NCI-H1048 (cell line): ENCODE measurements at places on chromosomes 5 and 9.

- DNase-seq = no peak
Observed at GRCh38 chr9:86794391-86795046, 152.8 kb downstream of the GAS1 start.

GRCh38 chr9:105475302-105475701, 27.5 kb downstream of the FSD1L start:
- DNase-seq = no peak

GRCh38 chr5:133483406-133484090, 128.8 kb downstream of the FSTL4 start:
- DNase-seq = no peak

- no peak for DNase-seq
Observed at GRCh38 chr5:177444106-177445051, 2.2 kb upstream of the PRR7 start.

GRCh38 chr5:66744040-66744439, 147.8 kb downstream of the MAST4 start:
- no peak for DNase-seq

GRCh38 chr9:82991671-82992070, 71.3 kb downstream of the RASEF start:
- no peak for DNase-seq
